A172 (cell line): ENCODE measurements at places on chromosomes 6 and 20. TPM values are rescaled to one million over a fixed set of nuclear protein-coding genes. Genes with fewer than 3 reads are reported as not detected.

IRF4 gene
- 0.29 TPM in 1 of 2 replicates, not detected in the other for total RNA-seq

NFKBIL1 gene
- 21.1 and 22.0 TPM in 2 replicates for total RNA-seq

DNA sequence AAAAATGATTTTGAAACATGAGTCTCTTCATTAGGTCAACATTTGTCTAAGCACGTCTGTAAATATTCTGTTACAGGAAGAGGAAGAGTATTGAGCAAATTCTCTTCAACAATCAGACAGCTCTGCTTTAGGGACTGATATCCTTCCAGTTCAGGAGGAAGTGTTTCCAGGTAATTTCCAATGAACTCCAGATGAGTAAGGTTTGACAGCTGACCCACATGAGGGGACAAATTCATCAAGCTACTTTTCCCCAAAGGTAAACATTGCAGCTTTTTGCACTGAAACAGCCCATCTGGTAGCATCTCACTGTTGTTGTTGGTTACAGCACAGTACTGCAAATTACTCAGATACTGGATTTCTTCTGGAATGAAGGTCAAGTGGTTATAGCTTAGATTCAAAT, 18.1 kb downstream of the ENPP1 start:
- DNase-seq = no peak

DNA sequence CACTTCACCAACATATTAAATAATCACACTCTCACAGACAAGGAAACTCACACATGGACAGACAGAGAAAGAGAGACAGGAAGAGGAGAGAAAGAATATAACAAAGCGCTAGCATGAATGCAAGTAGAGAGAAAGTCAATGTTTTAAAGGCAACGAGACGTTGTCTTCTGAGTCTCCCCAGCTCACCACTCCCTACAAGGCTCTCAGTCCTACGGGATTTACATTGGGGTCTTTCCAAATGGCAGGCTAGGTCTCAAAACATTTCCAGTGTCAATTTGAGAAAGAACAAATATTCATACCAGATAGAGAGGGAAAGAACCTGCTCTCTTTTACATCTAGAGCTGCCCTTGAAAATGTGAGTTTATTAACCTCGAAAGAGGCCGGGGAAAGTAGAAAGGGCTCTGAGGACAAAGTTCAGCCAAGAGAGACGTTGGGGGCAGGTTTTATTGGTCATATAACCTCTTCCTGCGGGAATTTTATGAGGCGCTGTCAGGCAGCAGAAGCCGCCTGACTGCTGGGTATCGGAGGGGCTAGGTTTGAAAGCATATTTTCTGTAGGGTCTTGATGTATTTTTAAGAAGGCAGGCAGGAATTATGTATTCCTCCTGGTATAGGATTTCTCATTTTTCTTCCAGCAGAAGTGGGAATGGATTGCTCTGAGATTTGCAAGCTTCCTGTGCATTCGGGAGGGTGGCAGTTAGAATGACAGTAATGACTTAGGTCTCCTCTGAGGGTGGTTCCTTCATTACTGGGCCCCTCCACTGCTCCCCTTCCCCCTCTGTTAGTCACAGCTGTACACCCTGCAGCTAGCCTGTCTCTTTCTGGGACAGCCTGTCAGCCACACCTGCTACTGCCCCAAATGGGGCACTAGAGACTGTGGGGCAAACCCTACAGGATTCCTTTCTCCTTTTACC, 34.4 kb upstream of the KIF16B start:
- no peak for DNase-seq

DNA sequence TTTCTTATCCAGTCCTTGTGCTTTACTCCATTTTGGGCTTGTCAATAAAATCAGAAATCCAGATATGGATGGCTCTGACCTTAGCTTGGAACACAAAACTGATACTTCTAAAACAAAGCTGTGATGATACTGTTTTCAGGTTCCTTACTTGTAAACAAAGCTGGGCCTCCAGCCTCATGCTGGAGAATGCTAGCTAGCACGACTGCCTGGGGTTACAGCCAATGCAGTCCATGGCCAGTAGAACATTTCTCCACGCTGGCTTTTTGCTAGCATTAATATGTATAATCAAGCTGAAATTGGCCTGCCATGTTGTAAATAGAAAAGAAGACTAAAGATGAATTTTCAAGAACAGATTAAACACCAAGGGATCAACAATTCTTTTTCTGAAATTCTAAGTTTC, 63.9 kb downstream of the MTHFD1L start:
- no peak for DNase-seq
